Hematopoietic multipotent progenitor cell treated with erythropoietin and hydrocortisone succinate and interleukin-3 and kit ligand, for 6 days (in vitro differentiated cells): ENCODE measurements at places on chromosomes 11 and 22.

GRCh38 chr22:32127904-32128303 lies 31.2 kb downstream of the C22orf42 start:
- DNase-seq: no peak

GRCh38 chr11:64538501-64538951 lies 52.5 kb upstream of the SLC22A12 start:
- peak; percentile 63 for DNase-seq

DNA sequence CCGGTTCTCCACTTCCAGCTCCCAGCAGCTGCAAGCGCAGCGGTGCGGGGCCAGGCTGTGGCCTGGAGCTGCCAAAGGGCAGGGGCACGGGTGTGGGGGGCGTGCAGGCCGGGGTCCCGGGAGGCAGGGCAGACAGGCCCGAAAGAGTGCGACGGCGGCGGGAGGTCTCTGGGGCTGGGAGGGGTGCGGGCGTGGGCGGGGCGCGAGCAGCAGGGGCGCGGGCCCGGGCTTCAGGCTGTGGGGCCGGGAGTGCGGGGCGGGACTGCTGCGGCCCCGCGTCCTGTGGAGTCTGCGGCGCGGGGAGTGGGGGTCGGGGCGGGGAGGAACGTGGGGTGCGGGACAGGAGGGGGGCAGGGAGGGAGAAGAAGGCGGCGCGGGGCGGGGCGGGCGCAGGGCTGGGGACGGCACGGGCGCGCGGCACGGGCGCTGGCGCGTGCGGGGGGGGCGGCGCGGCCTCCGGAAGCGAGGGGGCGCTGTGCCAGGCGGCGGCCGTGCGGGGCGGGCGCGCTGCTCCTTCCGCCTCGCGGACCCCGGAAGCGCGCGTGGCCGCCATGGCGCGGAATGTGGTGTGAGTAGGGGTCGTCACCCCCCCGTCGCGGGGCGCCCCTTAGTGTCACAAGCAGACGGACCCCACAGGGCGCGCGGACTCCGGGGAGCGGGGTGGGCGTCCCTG lies at the start of gene MRPL23:
Gene MRPL23, plus strand, starts transcription at position 521 of the 673 bp plus-strand sequence. Its CDS starts 31 bp downstream, at position 552.
- no peak for DNase-seq

GRCh38 chr11:46387456-46387855 lies 4.1 kb downstream of the CHRM4 start:
- DNase-seq: no peak

DNA sequence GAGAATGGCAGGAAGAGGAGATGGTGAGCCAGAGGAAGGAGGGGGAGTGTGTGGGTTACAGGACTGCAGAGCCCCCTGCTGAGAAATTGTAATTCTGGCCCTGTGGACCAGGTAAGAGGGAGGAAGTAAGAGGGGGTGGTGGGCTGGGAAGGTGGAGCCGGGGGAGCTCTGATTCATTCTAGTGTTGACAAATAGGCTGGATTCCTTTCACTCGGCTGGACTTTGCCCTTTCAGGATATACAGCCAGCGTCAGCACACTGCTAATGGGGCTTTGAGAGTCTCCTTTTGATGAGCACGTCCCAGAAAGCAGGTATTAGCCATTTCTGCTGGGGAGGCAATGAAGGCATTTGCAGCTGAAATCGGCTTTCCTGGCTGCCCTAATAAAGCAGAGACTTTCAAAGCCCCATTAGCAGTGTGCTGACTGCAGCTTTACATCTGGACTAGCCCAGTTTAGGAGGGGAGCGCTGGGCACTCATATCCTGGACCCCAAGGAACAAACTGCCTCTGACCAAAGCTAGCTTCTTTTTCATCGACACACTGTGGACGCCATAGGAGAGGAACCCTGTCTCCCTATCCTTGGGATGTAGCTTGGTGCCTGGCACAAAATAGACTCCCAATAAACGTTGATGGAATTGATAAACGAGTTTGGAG lies 44.8 kb upstream of the CADM1 start:
- no peak for DNase-seq

GRCh38 chr11:35803115-35803514 lies 140.5 kb downstream of the TRIM44 start:
- peak; percentile 14 for DNase-seq

- DNase-seq: no peak
Observed at GRCh38 chr22:46061501-46062231, 84.7 kb upstream of the WNT7B start.

GRCh38 chr11:1520663-1521267 lies 34.2 kb upstream of the MOB2 start:
- DNase-seq: no peak

DNA sequence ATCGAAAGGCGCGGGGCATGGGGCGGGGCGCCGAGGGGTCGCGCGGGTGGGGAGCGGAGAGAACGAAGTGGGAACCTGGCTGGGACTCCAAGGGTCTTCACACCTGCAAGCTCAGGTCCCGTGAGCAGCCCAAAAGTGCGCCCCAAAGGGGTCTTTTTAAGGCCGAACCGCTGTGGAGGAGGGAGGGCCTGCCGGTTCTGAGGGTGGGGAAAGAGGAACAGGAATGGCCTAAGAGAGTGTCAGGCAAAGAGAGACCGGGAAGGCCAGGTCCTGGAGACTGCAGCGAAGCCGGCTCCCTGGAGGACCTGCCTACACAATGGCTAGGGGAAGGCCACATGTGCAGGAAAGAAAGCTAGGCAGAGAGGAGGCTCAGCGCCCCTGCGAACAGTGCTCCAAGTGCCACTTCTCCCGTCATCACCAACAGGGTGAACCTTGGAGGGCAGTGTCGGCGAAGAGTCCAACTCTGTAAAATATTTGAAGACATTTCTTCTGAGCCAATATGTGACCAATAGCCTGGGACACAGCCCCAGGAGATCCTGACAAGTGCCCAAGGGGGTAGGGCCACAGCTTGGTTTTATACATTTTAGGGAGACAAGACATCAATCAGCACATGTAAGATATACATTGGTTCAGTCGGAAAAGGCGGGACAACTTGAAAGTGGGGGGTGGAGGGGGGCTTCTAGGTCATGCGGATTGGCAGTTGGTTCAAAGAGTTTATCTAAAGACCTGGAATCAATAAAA lies 710 bp upstream of the DGCR2 start:
- peak; percentile 46 for DNase-seq

DNA sequence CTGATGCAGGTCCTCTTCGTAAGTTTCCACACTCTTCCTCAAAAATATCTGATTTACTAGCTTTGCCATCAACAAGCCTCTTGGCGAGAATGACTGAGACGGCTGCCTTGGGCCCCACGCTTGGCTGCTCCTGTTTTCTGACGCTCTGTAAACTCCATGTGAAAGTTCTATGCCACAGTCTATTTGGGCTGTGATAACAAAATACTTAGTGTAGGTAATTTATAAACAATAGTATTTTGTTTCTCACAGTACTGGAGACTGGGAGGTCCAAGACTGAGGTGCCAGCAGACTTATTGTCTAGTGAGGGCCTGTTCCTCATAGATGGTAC lies 123.2 kb upstream of the SORL1-AS1 start:
- no peak for DNase-seq

DNA sequence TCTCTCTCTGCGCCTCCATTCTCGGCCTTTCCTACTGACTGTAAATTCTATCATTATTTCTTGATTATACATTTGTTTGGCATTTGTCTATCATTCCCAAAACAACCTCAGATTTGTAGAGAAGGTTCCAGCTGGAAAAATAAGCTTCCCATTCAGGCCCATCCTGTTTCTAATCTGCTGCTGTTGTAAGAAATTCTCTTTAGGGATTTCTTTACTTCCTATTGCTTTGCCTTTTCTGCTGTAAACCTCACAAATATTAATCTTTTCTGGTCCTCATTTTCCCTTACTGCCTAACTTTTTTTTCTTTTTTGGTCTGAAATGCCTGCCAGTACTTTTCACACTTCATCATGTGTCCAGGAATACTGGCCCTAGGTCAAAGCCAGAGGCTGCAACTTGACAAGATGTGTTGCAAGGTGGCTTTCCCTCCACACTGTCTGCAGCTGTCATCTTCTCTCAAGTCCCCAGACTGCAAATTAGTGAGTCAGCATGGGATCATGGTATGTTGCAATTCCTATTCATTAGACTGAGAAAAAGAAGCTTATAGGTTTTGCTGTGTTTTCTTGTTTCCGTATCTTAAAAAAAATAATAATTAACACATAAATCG lies 858.7 kb upstream of the CHORDC1 start:
- DNase-seq: no peak

GRCh38 chr11:10918698-10919097 lies 60.8 kb upstream of the ZBED5 start:
- peak; percentile 47 for DNase-seq

GRCh38 chr22:39234867-39235687 lies 9.7 kb downstream of the PDGFB start:
- no peak for DNase-seq

- peak; percentile 59 for DNase-seq
Observed at GRCh38 chr11:22730319-22730718, 63.9 kb downstream of the GAS2 start.

DNA sequence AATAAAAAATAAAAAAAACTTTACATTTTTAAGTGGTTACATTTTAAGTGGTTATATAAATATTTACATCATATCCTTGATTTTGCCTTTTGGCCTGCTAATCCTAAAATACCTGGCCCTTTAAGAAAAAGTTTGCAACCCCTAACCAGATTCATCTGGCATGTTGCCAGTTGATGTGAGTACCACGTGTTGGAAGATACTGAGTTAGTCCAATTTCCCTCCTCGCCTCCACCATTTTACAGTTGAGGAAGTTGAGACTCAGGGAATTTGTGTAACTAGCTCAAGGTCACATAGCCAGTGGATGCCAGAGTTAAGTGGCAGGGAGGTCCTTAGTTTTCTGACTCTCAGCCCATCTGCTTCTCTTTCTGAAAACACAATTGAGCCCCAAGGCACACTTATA lies 5.1 kb downstream of the ELF5 start:
- DNase-seq: peak; percentile 25

GRCh38 chr11:134761386-134761785 lies 349.3 kb upstream of the B3GAT1 start:
- DNase-seq: no peak

- no peak for DNase-seq
Observed at GRCh38 chr11:567629-568292, 7.0 kb downstream of the RASSF7 start.

DNA sequence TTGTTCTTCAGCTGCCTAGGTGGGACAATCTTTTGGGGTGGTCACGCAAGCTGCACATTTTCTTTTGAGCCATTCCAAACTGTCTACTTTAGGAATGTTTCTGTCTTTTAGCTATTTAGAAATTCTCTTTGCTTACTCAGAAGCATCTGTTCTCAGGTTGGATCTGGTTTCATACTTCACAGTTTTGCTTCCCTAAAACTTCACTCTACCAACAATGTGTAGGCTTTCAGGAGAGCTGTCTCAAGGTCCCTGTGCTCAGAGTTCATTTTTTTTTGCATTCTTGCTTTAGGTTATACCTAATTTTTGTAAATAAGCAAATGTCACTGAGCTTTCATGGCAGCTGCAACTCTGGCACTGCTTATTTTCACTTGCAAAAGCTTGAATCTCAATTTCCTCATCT lies 36.7 kb downstream of the CCDC90B start:
- DNase-seq: no peak
